Central memory CD4-positive, alpha-beta T cell (primary cell): ENCODE measurements at places on chromosomes 11 and 22.

DNA sequence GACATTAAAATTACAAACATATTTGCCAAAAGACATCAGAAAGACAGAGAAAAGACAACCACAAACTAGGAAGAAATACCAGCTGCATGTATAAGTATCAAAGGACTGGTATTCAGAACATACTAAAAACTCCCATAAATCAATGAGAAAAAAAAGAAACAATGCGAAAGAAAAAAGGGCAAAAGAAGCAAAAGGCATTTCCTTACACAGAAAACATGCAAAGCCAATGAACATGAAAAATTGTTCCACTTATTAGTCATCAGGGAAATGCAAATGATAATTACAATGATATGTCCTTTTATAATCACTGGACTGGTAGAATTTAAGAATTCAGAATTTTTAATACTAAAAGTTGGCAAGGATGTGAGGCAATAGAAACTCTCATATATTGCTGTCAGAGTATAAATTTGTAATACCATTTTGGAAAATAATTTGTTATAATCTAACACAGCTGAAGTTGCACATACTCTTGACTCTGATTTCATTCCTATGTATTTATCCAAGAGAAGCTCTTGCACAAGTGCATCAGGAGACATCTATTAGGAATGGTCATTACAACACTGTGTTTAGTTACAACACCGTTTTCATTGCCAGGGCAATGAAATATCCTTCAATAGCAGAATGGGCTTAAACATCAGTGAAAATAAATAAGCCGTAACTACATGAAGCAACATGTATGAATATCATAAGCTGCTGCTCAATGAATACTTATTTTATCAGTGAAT is 279.7 kb downstream of the SWAP70 start:
- DNase-seq = no peak

GRCh38 chr11:65526744-65527143 is 1.9 kb downstream of the SCYL1 start:
- DNase-seq = no peak

DNA sequence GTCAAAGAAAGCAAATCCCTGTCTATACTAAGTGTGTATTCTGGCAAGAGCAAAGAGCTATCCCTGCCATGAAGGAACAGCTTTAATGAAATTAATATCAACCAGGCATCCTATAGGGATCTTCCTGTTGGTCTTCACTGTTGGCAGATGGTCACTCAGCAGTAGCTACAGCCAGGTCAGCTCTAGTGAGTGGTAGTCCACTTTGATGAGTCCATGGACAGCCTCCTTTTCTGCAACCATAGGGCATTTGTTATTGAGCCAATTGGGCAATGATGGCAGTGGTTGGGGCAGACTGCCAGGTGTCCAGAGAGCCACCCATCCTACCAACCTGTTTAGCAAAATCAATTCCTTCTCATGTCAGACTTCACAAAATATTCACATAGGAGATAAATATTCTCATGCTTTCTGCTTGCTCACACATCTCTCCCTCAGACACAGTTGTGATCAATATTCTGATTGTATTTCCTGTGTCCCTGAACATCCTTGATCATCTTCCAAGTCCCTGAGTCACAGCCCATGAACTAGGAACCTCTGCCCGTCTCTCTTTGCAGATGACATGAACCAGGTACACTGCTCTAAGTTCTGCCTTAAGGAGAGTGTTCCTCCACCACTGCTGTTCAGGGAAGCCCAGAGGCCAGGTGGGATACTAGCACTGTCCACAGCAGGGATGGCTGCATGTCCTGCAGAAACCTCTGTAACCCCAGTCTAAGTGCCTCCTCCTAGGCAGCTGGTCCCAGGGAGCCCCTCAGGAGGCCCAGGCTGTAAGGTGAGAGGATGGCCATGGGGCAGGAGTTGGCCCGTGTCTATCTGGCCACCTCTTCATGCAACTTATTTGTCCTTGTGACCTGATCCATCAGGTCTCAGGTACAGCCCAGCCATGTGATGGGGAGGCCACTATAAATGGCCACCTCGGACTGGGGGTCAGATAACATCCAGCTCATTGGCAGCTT is 74.2 kb upstream of the IGLL5 start:
- DNase-seq = no peak

DNA sequence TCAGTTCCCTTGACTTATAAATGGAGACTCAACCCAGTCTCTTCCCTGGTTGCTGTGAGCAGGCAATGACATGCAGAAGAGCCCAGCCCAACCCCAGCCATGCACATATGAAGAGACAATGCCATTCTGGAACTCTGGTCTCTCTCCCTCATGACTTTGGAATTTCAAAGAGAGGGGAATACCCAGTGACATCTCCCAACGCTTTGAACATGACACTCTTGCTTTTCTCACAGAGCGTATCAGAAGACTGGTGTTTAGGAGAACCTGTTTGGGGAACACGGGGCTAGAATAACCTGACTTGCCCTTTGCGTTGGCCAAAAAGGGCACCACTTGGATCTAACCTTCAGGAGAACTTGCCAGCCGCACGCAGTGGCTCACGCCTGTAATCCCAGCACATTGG is 12.9 kb downstream of the RANGAP1 start:
- no peak for DNase-seq

- no peak for DNase-seq
These were observed 187.5 kb downstream of the SWAP70 start for GRCh38 chr11:9851366-9851765.

- DNase-seq = no peak
These were observed 921.0 kb downstream of the KCNA4 start for GRCh38 chr11:29095821-29096220.

DNA sequence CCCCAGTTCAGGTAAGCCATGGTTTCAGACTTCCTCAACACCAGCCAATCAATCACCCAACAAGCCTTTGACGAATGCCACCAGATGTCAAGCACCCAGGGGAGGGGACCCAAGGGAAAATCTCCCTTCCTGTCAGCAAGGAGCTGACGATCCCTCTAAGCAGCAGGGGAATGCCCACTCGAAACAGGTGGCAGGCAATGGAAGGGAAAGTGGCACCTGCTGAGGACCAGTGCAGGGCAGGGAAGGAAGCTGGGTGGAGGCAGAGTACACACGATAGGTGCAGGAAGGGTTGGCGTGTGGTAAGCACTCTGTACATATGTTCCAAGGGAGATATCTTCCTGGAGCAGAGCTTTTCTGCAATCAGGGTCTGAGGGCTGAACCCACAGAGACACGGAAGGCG is 11.7 kb upstream of the CREB3L1 start:
- no peak for DNase-seq

GRCh38 chr11:10456519-10456918 is 1.5 kb downstream of the AMPD3 start:
- DNase-seq = no peak

GRCh38 chr11:71302911-71303310 is 50.5 kb upstream of the SHANK2 start:
- DNase-seq = no peak

DNA sequence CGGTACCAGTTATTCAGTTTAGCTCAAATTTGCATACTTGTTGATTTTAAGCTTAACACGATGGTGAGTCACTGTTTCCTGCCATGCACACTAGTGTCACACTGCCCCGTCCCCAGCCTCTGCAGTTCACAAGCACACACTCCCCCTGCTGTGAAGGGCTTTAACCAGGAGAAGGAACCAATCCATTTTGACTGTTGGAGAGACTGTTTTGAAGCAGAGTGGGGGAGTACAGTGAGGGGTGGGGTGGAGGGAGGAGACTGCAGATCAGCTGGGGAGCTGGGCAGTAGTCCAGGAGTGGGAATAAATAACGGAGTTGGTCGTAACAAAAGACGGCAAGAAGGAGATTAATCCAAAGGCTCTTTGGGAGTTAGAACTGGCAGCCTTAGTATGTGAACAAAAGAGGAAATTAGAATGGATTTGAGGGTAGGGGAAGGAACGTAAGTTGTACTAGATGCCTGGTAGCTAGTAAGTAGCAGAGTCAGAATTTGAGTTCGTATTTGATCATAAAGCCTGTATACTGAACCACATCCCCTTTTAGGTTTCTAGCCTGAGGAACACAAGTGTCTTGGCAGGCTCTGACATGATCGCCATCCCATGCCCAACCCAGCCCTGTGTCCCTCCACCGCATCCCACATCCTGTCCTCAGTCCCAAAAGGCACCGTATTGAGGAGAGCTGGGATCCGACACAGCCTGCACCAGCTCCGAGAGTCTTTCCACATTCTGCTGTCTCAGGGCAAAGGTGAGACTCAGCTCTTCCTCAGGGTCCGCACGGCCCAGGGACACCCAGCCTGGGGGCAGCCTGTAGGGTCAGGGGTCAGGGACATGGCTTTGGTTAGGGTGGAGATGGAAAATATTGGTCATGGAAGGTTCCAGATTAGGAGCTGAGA is 862 bp downstream of the TPP1 start:
- peak; percentile 45 for DNase-seq

DNA sequence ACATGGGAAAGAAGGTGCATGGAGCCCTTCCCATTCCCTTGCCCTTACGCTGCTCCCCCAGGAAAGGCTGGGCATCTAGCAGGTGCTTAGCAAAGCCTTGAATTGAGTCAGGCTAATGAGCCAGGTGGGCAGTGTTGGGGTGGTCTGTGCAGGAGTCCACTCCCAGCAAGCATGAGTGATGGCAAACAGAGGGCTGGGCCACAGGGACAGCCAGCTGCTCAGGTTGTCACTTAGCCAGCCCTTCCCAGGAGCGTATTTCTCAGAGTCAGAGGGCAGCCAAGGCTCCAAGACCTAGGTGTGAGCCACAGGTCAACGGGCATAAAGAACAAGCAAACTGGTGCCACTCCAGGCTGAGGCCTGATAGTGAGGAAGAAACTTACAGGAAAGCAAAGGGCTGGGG is 149.8 kb downstream of the DSCAML1 start:
- no peak for DNase-seq

DNA sequence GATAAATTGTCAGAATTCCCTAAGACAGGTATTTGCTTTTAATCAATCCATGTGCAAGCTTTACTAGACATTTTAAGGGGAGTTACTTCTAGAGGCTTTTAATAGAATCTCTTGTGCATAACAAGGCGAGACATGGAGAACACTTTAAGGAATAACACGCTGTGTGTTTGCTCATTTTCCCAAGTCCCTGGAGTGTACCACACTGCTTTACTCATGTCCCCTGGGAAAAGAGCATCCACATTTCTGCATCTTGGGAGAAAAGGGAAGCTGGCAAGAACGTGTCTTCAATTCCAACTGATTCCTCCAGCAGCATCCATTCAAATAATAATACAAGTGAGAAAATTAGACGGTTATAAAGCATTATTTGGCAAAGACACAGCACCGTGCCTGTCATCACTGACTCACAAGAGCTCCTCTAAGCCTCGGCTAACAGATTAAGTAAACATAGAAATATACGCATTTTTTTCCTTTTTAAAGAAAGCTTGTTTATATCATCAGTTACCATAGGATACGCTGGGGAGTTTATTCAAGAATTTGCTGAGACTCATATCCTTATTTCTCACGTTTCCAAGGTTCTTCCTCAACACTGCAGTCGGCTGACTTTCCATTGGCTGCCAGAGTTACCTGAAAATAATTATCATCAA is 121.5 kb downstream of the CD44 start:
- no peak for DNase-seq

DNA sequence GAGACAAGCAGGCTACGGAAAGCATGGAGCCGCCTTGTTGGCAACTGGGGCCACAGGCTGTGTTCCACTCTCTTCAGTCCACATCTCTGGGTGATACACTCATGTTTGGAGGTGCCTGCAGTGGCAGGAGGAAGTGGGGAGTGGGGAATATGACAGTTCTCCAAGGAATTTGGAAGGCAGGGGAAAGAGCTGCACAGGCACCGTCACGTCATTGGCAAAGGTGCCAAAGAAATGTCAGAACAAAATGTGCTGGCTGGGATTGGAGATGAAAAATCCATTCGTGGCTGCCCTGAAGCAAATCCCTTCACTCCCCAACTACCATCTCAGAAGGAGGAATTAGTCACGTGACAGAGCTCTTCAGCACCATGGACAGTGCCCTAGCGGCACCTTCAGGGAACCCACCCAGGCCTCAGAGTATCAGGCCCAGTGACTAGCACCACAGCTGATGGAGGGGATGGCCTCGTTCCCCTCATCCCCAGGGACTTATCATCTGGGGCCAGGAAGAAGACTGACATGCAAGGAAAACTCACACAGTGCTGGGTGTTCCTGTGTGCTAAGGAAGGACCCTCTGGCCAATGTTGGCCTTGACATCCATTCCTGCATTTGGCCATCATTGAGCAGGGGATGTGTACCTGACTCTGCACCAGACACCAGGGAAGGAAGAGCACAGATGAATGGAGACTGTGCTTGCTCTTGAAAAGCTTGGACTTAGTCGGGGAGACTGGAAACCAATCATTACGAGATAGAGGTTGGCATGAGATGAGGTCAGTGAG is 48.5 kb upstream of the PRDM11 start:
- DNase-seq = no peak

GRCh38 chr11:90587896-90588295 is 365.0 kb upstream of the CHORDC1 start:
- no peak for DNase-seq

- no peak for DNase-seq
These were observed 76.5 kb downstream of the BTBD10 start for GRCh38 chr11:13386567-13386966.

DNA sequence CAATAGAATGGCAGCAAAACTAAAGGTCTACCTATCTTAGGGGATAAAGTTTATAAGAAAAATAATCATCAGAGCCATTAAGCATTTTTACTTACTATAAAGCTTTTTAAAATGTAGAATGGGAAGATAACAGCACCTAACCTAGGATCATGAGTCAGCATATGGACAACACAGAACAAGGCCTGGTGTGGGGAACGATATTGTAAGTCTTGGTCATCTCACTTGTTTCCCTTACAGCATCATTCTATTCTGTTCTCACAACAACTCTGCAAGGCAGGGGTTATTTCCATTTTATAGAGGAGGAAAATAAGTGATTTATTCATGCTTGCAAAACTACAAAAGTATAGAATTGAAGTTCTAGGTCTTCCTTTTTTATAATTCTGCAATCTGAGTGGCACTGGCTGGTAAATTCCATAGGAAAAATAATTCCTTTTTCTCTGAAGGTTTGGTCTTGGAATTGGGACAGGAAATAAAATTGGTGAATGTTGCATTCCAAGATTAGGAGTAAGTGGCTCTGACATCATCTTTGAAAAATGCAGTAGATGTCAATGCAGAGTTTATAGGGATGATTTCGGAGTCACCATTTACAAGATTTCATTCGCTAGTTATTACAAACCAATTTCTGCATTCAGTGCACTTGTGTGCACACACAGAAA is 423.0 kb downstream of the DYNC2H1 start:
- DNase-seq = no peak

DNA sequence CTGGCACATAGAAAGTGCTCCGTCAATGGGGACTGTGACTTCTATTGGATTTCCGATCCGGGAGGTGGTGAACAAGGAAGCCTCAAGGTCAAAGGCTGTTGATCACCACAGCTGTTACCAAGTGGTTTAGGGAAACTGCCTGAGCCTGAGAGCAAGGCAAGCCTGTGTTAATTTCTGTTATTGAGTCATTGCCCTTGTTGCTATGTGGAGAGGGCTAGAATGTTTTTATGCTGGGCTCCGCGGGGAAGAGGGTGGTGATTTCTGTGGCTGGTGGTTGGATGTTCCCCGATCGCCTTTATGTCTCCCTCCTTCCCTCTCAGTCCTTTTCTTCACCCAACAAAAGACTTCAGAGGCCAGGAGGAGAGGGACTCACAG is 108.5 kb upstream of the ALX4 start:
- no peak for DNase-seq

GRCh38 chr11:66720223-66720898 is 8.7 kb downstream of the SPTBN2 start:
- DNase-seq = peak; percentile 3
